ENCODE measurements at places on chromosomes 13 and 19.

- no peak for DNase-seq
These were observed 1.1 kb upstream of the ZNF45 start for GRCh38 chr19:43936188-43936587.

GRCh38 chr13:98461486-98462240 lies 115.2 kb downstream of the STK24 start:
- no peak for DNase-seq

DNA sequence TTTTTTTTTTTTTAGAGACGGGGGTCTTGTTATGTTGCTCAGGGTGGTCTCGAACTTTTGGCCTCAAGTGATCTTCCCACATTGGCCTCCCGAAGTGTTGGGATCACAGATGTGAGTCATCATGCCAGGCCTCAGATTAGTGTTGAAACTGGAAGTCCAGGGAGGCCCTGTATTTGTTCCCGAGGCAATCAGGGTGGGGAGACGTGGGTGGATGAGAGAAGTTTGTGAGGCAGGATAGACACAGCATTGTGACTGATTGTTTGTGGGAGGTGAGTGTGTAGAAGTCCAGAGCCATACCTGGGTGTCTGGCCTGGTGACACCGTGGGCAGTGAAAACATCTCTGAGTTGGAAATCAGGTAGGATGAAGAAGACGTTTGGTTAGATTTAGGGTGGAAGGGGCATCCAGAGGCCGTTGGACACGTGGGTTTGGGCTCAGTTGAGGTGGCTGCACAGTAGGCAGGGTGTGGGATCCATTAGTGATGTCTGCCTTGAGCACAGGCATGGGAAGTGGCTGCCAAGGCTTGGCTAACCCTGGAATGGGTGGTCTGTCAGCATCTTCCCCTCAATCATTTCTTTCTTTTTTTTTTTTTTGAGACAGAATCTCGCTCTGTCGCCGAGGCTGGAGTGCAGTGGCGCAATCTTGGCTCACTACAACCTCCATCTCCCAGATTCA lies 12.4 kb downstream of the RTN2 start:
- DNase-seq = no peak

GRCh38 chr19:44702551-44703176 lies 3.7 kb downstream of the CEACAM16 start:
- no peak for DNase-seq

DNA sequence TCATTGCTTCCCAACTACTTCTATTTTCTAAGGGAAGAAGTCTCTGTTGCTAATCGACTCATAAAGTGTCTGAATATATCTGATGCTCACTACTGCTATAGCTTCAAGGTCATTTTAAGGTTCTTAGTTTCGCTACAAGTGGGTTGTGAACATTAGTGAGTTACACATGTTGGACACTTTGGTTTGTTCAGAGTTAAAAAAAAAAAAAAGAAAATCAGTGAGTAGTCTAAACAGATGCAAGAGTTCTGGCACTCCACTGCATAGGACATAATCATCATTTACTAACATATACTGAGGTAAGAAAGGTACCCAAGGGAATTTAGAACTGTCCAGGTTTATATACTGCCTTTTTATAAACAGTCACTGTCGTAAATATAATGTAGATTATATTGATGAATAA lies 108.8 kb downstream of the KLF12 start:
- no peak for DNase-seq

GRCh38 chr13:85632526-85633195 lies 166.6 kb downstream of the SLITRK6 start:
- DNase-seq = no peak

- DNase-seq = no peak
These were observed 41.9 kb downstream of the TBC1D4 start for GRCh38 chr13:75440100-75440499.

DNA sequence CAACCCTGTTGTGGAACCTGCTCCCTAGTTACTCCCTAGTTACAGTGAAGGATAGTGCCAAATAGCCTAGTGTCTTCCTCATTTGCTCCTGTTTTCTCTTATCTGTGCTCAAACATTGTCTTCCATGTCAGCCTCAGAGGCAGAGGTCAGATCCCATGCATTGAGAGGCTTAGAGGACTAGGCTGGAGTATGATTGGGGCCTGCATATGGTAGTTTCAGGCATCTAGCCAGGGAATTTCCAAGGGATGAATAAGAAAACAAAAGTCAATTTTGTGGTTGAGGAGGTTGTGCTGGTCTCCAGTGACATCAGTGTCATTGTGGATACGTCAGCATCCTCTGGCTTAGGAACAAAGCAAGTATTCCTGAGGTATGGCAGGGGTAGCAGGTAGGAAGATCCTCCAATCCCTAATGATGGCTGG lies 9.4 kb downstream of the ZNF546 start:
- no peak for DNase-seq

GRCh38 chr13:45521297-45521696 lies 56.6 kb downstream of the COG3 start:
- no peak for DNase-seq

DNA sequence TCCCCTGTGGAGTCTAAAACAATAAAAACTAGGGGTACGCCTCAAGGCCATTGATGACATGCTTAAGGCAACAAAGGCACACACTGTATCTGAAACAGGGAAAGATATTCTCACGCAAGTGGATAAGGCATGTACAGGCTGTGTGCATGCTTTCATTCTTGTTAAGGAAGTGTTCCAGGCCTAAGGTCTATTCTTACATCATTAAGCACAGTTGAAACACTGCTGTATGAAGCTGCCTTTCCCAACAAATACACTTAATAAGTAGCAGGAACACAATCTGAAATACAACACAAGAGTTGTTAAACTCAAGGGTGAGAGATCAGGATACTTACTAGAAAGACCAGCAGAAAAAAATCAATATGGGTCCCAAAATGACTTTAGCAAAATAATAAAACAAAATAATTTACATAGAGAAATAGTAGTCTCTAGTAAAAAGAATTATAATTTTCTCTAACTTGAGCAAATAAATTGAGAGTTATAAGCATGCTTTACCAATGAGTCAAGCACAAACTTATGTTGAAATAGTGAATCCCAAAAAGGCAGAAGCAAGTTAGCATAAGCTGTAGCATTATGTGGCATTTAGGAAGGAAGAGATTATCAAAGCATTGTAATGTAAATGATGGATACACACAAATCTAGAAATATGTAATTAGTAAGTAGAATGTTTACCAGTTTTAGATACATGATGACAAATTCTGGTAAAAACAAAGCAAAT lies 796.9 kb downstream of the SLITRK1 start:
- no peak for DNase-seq

DNA sequence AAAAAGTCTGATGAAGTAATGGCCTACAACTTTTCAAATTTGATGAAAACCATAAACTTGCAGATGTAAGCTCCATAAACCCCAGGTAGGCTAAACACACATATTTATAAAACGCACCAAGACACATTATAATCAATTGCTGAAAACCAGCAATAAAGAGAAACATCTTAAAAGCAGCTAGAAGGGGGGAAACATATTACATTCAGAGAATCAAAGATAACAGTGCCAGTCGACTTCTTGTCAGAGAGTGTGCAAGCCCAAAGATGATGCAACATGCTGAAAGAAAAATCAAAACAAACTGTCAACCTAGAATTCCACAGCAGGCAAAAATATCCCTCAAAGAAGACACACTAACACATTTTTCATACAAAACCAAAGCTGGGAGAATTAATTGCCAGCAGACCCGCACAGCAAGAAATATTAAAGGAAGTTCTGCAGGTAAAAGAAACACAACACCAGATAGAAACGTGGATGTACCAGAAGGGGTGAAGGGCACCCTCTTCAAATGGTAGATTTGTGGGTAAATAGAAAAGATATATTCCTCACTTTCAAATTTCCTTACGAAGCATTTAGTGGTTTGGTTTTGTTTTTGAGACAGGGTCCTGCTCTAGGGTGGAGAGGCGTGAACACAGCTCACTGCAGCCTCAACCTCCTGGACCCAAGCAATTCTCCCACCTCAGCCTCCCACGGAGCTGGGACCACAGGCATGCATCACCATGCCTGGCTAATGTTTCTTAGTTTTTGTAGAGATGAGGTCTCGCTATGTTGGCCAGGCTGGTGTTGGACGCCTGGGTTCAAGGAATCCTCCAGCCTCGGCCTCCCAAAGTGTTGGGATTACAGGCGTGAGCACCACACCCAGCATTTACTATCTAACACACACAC lies 16.5 kb upstream of the ATP1A3 start:
- no peak for DNase-seq

DNA sequence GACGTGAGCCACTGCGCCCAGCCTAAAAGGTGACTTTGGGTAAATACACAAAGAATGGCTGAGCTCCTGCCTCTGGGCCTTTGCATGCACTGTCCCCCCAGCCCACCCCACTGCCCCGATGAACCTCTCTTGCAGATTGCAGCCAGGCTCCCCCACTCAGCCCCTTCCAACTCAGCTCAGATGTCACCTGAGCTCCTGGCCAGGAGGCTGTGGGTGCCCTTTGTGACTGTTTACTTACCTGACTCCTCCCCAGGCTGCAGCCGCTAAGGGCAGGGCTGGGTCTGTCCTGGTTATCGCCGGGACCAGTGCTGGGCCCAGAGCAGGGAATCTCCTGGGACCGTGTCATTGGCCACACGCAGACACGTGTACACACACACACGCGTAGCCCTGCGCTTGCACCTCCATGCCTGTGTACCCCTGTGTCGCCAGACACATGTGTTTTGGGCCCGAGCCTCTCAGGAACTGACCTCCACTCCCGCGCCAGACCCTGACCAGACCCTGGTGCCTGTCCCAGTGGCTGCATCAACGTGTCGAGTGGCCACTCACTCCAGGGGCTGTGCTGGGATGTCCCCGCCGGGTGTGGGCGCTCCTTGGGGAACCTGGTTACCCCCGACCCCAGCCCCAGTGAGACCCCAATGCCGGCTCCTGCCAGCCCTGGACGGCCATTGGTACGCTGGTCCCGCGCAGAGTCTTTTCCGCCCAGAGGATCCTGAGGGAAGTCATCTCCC lies 18.7 kb downstream of the EFNA2 start:
- no peak for DNase-seq

GRCh38 chr19:11093689-11094238 lies 4.5 kb downstream of the LDLR start:
- no peak for DNase-seq

- no peak for DNase-seq
These were observed 24.3 kb downstream of the CAPN12 start for GRCh38 chr19:38719761-38720558.

DNA sequence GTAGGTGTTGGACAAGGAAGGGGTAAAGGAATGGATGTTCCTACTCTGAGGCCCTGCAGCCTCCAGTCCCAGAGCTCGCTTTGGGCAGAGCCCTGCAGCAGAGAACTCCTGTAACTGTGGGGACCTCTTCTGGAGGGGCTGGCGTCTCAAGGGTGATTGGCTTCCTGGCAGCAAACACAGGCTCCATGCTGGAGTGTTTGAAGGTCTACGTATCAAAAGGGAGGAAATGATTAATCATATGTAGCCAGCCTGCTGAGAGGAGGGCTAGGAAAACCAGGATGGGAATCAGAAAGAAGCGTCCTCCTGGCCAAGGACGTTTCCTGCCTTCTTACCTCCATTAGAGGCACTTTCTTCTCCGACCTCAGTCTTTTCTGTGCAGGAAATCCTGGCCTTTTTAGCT lies 208.5 kb downstream of the TSHZ3 start:
- DNase-seq = no peak

GRCh38 chr19:43883864-43884263 lies 51.2 kb downstream of the ZNF45 start:
- DNase-seq = no peak

DNA sequence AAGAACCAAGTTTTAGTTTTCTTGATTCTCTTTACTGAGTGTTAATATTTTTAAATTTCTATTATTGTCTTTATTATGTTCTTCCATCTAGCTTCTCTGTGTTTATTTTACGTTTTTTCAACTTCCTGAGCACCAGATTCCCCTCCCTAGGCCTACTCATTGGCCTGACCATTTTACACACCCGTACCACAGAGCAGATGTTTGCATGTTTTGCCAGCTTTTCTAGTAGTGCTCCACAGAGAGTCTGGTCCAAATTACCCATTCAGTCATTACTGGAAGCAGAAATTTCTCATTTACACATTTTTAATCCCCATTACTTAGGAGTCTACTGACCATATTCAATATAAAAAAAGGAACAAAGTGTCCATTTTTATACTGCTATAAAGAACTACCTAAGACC lies 66.9 kb downstream of the ING1 start:
- DNase-seq = no peak

GRCh38 chr13:41823476-41823875 lies 137.4 kb downstream of the VWA8 start:
- DNase-seq = no peak

- DNase-seq = no peak
These were observed 3.3 kb upstream of the CEACAM7 start for GRCh38 chr19:41691268-41691970.

DNA sequence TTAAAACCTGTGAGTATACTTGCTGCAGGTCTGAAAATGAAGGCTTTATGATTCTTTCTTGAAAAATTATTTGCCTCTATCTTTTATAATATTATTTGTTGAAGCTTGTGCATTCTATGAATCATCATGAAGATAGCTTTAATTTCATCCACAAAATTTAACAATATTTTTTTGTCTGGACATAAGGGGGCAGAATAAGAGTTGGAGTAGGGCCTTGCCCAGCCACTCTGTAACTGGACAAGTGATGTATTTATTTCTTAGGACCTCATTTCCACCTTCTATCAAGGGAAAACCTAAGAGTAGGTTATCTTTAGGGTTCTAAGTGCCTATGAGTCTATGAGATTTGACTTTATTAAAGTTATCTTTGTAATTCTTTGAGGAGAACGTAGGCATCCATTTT lies 49.9 kb downstream of the N4BP2L1 start:
- no peak for DNase-seq

- DNase-seq = no peak
These were observed 8.5 kb upstream of the DOCK9 start for GRCh38 chr13:98986226-98986846.

DNA sequence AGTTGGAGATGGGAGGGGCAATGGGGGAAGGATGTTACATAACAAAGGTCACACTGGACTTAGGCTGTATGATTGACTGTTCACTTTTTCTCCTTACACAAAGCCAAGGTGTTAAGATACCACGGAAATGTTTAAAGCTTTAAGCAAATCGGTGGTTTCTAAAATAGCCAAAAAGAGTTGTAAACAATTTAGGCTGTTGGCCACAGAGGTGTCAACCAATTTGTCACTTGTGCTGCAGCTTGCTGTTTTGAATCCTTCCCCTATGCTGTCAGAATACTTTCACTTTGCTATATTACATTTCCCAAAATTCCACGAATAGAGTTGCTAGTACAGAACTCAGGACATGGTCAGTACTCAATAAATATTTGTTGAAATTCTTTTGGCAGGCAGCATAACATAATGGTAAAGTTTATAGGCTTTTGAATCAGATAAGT lies 149.3 kb downstream of the VWA8 start:
- no peak for DNase-seq

GRCh38 chr19:17001603-17002183 lies 24.9 kb downstream of the CPAMD8 start:
- no peak for DNase-seq

GRCh38 chr19:51751655-51752054 lies at the start of gene FPR1:
Gene FPR1 (minus strand): TSS chr19:51751878. CDS start chr19:51746994, 4,884 bp downstream.
- DNase-seq = no peak

DNA sequence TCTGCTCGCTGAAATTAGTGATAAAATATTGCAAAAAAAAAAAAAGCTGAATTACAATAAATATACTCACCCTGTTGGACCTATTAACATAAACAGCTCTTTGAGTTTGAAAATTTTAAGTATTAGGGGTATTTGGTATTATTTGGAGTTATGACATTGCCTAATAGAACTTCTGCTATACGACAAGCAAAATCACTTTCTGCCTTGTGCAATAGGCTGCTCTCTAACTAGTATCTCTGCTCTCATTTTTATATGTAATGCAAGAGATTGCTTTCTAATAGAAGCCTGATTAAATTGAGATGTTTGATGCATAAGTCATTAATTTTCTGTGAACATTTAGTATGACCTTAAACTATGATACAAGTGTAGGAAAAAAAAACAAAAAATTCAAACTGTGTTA lies 5.3 kb downstream of the RGS9BP start:
- no peak for DNase-seq

All from NCI-H187 treated with DMSO at 0.1 percent for 48 hours (cell line).